NCI-H146 (cell line): ENCODE measurements at places on chromosomes 4 and X.

- DNase-seq: peak; percentile 80
Measured at GRCh38 chr4:47837094-47837907, 566 bp downstream of the CORIN start.

DNA sequence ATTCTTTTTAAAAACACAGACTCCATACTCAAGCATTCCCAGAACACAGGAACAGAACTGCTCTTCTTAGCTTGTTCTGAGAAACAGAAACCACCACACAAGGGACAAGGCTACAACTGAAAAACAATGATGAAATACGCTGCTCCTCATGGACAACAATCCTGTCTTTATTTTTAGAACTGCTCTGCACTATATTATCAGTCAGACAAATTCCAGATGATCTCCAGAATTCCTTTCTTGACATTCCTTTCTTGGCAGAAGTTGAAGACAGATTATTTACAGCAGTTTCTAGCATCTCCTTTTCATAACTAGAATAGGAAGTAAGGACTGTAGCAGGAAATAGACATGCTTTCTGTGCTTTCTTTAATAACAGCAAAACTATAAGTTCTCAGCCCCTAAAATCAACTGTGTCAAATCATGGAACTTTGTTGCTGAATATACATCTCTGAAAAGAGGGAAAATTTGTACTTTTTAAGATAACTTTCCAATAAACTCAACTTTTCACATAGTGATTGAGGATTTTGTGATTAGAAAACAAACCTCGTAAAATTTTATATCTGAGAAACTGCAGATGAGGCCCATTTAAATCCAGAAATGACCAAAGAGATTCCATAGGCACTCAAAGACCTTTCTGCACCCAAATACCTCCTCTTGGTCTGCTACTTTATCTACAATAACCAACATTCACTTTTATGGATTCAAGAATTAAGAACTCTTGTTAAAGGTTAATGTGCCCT lies 35.9 kb downstream of the ANTXR2 start:
- DNase-seq: no peak

DNA sequence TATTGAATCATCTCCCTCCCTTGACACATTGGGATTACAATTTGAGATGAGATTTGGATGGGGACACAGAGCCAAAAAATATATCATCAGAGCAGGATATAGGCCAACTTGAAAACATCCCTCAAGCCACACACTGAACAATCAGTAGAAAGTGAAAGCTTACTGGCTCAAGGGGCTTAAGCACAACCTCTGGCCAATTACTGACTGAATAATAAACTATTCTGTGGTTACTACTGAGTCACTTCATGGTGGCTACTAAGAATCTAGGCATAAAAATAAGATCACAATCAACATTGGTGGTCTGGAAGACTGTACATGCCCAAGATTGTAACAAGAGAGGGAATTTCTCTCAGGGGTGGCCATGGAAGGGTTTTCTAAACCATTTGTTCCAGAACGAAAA lies 27.4 kb upstream of the GPR174 start:
- no peak for DNase-seq

DNA sequence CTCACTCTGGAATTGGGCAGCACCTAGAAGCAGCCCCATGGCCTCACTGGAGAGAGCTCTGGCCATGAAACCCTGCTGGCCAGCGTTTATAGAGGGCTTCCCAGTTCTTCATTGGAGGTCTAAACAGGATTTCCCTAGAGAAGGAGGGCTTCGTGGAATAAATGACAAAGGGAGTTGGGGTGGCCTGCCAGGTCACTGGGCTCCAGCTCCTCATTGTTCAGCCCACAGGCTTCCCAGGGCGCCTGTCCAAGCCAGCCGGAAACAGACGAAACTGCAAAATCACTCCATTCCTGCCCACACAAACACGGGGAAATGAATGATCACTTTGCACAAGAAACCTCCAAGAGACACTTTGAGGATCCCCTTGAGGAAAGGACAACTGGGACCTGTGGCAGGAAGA lies 189.7 kb downstream of the TSPAN5 start:
- DNase-seq: no peak
